Effector memory CD8-positive, alpha-beta T cell (primary cell): ENCODE measurements at places on chromosomes 11 and 22.
A peak's percentile ranks its signal among the peaks of the same experiment; 100 is the strongest.

GRCh38 chr11:103624708-103625623 is 411.5 kb upstream of the DDI1 start:
- DNase-seq, result no peak

GRCh38 chr22:46797355-46797754 is 34.9 kb downstream of the TBC1D22A start:
- DNase-seq, result no peak

DNA sequence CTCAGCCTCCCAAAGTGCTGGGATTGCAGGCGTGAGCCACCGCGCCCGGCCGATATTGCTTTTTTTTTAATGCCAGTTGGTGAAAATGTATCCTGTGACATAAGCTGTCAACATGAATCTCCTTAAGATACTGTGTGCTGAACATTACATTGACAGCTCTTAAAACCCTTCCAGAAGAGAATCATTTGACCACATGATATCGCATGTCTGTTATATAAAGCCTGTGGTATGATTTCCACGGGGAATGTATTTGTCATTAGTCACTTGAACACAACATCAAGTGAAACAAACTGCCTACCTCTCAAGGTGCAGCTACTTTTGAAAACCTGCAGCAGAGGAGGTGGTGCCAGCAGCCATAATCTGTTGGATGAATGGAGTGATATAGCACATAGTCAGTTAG is 67.0 kb downstream of the BCL2L13 start:
- DNase-seq, result no peak

- DNase-seq, result no peak
These were observed 102.8 kb upstream of the AKIP1 start for GRCh38 chr11:8808226-8808585.

DNA sequence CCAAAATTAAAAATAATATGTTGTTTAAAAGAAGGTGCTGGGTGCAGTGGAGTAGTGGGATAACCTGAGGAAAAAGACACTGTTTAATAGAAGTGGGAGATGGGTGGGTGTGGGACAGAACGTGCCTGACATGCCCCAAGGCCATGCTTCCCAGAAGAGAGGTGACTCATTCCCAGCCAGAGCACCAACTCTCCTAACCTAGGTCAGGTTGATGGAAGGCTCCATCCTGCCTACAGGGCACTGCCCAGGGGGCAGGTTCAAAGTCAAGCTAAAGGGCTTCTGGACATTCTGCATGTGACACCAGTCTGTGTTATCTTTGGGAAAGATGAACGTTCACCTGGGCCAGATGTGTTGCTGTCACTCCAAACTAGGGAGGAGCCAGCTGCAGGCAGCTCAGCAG is 453.1 kb downstream of the SOX6 start:
- no peak for DNase-seq

GRCh38 chr11:125902277-125902926 is 604 bp downstream of the PUS3 start:
- DNase-seq, result no peak

DNA sequence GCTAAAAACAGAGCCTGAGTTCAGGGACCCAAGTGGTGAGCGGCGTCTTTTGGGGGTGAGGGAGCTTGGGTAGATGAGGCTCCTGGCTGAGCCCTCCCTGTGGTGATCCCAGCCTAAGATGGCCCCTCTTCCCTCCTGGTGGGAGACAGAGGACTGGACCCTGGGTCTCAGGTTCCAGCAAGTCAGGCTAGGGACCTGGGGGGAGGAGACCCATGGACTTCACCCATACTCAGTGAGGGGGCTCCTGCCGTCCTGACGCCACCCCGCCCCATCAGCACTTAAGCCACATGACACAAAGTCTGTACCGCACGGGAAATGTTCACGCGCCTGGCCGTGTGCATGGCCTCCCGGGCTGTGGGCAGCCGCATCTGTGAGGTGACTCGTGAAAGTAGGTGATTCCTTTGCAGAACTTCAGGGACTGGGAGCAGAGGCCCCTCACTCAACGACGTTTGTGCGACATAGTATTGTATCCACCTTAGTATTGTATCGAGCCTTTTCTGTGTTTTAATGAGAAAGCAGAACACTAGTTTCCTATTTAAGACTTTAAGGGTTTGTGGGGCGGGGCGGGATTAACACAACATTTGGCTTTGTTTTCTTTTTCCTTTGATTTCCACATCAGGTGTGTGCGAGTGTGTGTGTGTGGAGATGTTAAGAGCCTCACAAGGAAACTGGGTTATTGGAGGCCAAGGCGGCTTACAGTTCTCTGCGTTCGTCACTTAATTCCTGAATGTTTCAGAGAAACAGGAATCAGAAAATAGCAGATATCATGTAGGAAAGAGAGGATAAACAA is 18.4 kb upstream of the TMEM191C start:
- DNase-seq, result no peak

- no peak for DNase-seq
These were observed 25.0 kb downstream of the SWAP70 start for GRCh38 chr11:9688716-9689511.

- DNase-seq, result no peak
These were observed 11.0 kb downstream of the DDB2 start for GRCh38 chr11:47225552-47226400.

GRCh38 chr11:84497181-84497580 is 1130.0 kb downstream of the DLG2 start:
- no peak for DNase-seq

DNA sequence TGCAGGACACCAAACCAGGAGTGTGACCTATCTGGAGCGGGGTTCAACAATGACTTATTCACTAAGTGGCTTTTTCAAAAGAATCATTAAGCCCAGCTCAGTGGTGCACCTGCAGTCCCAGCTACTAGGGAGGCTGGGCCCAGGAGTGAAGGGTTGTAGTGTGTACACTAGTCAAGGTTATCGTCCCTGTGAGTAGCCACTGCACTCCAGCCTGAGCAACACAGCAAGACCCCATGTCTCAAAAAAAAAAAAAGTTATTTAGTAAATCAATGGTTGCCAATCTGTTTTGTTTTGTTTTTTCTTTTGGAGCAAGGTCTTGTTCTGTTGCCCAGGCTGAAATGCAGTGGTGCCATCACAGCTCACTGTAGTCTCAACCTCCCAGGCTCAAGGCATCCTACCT is 7.9 kb downstream of the RHOG start:
- no peak for DNase-seq

DNA sequence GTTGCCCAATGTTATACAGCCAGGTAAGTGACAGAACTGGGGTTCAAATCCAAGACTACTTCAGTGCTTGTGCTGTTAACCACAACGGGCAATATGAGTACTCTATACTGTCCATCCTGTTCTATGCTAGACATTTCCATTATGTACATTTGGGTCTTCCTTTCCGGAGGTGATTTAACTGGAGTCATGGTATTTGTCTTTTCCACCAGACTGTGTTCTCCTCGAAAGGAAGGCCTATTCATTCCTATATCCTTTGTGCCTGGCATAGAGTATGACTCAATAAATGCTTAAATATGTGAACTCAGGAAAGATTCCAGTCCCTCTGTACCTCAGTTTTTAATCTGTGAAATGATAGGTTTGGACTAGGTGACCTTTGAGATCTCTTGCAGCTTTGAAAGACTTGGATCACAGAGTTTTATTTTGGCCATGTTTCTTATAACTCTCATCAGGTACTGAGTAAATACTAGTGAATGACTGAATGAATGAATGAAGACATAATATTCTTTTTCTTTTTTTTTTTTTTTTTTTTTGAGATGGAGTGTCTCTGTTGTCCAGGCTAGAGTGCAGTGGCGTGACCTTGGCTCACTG is 6.6 kb downstream of the RNF121 start:
- no peak for DNase-seq

- DNase-seq, result no peak
These were observed 1.2 kb downstream of the DPAGT1 start for GRCh38 chr11:119100246-119100970.

- DNase-seq, result no peak
These were observed 77.0 kb upstream of the DDI1 start for GRCh38 chr11:103959279-103959942.

- no peak for DNase-seq
These were observed 36.0 kb downstream of the CAPN1 start for GRCh38 chr11:65217441-65218423.

GRCh38 chr11:28223577-28223976 is 115.4 kb downstream of the METTL15 start:
- DNase-seq, result no peak

- DNase-seq, result peak; percentile 23
These were observed 456 bp upstream of the PARVB start for GRCh38 chr22:44023404-44024287.

DNA sequence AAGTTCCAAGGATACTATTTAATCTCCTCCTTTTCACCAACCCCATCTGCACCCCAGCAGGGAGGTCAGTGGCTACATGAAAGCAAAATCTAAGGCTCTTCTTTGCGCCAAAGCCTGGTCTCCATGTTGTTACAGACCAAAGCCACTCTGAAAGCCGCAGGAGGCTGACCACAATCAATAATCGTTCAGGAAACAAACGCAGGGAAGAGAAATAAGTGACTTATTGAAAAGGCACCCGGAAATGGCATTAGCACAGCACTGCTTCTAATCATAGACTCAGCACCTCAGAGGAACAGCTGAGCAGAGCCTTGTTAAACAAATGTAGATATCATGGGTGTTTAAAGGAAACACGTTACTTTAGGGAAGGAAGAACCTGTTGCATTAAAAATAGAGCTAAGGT is 183.9 kb downstream of the KIRREL3 start:
- DNase-seq, result no peak

GRCh38 chr22:21074102-21074715 is 28.5 kb downstream of the LRRC74B start:
- DNase-seq, result no peak

- DNase-seq, result no peak
These were observed 3.8 kb downstream of the DGCR2 start for GRCh38 chr22:19118329-19118880.

GRCh38 chr11:116928102-116928777 is 90.8 kb upstream of the APOA1 start:
- DNase-seq, result peak; percentile 25

DNA sequence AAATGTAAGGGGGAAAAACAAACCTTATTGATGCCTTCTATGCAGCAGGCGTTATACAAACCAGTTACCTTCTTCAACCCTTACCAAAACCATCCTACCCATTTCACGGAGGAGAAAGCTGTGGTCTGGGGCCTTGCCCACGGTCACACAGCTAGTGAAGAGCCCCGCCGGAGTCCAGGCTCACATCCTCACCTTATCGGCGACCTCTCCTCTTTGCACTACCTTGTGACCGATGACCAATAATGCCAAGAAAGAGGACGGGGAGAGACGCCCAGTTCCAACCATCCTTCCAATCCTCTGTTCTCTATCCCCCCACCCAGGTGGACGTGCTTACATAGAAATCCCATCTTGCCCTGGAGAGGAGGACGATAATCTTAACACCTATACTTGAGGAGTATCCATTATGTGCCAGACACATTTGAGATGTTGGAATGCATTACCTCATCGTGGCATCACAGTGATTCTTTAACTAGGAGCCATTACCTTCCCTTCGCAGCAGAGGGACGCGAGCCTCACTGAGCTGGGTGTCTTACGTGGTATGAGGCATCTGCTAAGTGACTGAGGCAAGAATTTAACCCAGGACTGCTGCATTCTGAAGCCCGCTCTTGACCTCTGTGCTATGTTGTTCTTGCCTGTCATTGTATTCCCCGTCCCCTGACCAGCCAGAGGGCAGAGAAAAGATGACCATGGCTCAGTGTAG is 253.7 kb upstream of the B3GAT1 start:
- no peak for DNase-seq

- no peak for DNase-seq
These were observed 7.4 kb upstream of the CDC42BPG start for GRCh38 chr11:64851831-64852351.

DNA sequence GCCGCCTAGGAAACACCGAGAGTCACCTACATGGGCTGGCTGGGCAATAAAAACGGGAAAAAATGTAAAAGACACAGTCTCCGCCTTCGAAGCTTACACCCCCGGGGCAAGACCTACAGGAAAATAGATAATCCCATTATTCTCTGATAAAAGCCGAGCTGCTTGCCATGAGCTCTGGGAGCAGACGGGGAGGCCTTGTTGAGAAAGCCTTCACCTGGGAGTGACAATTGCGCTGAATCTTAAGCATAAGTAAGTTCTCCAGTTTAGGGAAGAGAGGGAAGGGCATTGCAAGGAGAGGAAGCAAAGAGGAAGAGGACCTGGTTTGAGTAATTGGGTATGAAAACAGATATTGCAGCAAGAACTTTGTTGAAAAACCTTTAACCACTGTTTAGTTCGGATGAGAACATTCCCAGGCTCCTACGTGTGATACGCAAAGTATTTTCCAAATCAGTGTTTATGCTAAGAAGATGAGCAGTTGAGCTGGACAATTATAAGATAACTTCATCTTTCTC is 813 bp upstream of the BTBD10 start:
- DNase-seq, result no peak
